Skin of body (tissue), 3 donors: ENCODE measurements at places on chromosomes 5 and 9. TPM values are rescaled to one million over a fixed set of nuclear protein-coding genes. Genes with fewer than 3 reads are reported as not detected.
A peak's percentile ranks its signal among the peaks of the same experiment; 100 is the strongest.

DNA sequence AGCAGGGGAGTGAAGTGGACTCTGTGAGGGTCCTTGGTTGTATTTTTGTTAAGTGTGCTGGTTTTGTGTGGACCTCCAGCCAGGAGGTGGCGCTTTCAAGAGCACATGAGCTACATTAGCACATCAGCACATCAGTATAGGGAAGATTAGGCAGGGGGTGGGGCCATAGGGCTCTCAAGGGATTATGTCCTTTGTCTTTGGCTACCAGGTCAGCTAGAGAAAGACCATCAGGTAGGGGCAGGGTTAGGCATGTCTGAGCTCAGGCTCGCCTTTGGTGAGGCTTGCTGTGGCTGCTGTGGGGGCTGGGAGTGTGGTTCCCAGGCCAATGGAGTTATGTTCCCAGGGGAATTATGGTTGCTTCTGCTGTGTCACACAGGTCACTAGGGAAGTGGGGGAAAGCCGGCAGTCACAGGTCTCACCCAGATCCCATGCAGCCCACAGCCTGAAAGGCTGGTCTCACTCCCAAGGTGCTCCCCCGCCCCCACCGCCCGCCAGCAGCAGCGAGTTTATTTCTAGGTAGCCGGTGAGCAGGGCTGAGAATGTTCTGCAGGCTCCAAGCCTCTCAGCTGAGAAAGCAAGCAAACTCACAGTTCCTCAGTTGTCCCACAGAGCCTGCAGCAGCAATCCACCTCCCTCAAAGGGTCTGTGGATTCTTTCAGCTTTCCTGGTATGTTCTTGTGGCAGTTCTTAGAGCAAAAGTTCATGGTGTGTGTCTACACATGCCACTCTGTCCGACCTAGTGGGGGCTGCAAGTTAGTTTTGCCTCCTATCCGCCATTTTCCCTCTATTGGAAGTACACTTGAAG is 13.7 kb downstream of the OR1J1 start:
- DNase-seq, result no peak

- no peak for DNase-seq
These were observed 25.4 kb upstream of the TCF7 start for GRCh38 chr5:134088994-134089560.

FAM193B gene
- 30.8 TPM for total RNA-seq

- no peak for DNase-seq
These were observed 130.4 kb downstream of the TMEM174 start for GRCh38 chr5:73303148-73304079.

DNA sequence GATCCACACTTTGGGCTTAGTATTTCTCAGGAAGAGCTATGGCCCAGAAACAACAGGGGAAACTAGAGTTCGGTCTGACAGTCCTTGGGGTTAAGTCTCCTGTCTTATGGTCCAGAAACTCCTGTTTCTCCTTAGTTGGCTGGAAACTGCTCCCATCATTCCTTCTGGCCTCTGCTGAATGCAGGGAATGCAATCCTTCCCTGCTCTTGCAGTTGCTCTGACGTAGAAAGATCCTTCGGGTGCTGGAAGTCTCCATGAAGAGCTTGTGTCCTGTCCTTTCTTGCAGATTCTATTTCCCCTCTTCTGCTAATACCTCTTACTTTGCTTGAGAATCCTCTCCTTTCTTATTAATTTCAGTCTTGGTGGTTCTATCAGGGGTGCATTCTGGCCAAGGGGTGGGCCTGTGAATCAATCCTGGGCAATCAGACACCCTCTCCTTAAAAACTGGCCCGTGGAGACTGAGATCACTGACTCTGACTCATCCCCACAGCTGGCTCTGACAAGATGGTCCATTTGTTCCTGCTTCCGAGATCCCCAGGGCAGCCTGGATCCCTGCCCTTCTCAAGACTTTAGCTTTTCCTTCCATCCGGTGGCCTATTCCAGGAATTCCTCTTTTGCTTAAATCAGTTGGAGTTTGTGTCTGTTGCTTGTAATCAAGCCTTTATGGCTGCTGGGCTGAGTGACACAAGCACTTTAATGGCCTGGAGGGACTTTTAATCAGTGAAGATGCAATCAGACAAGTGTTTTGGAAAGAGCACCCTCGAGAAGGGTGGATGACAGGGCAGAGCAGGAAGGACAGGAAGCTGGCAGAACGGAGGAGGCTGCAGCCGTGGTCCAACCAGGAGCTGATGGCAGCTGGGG is 23.7 kb downstream of the PTGS1 start:
- DNase-seq, result peak; percentile 56

GRCh38 chr5:34657274-34657921 is 1.3 kb downstream of the RAI14 start:
- no peak for DNase-seq

FAM114A2 gene
- 27.2 TPM for total RNA-seq

GRCh38 chr5:116507051-116507537 is 67.5 kb downstream of the SEMA6A start:
- peak; percentile 85 for DNase-seq

DNA sequence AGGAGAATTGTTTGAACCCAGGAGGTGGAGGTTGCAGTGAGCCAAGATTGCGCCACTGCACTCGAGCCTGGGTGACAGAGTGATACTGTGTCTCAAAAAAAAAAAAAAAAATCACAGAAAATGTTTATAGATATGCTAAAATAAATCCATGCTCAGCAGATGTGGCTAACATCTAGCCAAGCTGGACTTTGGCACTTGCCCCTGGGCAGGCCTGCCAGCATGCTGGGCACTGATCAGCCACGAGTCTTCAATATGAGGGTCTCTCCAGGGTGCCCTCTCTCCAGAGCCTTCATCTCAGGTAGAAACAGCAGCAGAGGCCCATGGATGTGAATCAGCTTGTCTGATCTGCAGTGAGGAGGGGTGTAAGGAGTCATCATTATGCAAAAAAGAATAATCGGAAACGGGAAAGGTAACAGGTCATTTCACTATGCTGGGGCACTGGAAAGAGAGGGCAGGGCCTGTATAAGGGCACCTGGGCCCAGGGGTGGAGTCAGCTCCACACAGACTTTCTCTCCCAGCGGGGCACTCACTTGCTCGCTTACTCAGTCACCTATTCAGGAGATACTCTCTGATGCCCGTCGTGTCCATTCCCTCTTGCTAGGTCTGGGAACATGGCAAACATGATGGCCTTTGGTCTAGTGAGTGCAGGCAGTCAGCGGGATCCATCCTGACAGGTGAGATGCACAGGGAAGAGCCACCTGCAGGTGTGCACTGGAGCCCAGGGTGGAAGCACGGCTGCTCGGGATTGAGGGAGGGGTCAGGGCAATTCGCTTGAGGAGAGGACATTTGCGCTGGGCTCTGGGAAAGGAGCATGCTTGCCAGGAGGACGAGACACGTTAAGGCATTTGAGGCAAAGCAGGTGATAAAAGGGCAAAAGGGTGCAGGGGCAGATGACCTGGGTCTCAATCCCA is 17.1 kb downstream of the RNF44 start:
- no peak for DNase-seq

GABBR2 gene
- total RNA-seq, result 0.39 TPM

SLC25A2 gene
- total RNA-seq, result 1.4 TPM

DNA sequence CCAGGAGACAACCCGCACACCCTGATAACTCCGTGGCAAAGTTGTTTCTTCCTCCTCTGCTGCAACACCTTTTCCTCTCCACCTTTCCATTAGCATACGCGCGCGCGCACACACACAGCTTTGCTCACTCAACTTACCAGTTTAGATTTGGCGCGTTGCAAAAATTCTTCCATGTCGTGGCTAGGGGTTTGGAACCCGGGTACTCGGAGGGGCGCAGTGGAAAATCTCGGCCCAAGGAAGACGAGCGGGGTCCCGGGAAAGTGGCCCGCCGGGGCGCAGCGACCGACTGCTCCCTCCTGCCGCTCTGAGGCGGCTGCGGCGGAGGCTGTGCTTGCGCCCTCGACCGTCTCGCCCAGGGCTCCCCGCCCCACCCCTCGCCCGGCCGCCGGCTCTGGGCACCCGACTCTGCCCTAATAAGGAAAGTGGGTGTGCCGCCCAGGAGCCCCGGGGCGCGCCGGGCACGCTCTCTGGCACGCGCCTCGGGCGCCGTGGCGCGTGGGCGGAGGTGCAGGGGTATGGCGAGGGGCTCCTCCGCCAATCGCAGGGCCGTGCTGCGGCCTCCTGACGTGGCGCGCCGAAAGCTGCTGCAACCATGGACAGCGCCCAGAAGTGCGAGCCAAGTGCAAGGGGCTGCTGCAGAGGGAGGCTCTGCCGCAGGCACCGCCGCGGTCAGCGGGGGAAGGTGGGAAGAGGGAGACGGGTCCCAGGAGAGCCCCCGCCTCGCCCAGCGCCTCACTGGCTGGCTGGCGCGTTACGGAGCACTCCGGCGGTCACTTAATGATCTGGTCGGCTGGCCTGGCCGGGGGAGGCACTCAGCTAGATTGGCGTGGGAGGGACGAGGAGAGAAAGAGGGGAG is at the start of gene PRUNE2:
PRUNE2 (minus strand) TSS at position 324 of the 856 bp plus-strand sequence; CDS start at position 173, 151 bp downstream.
- peak; percentile 3 for DNase-seq

EMB gene
- 19.6 TPM for total RNA-seq
